ENCODE measurements at places on chromosomes 3 and 15. TPM values are rescaled to one million over a fixed set of nuclear protein-coding genes. Genes with fewer than 3 reads are reported as not detected.

Gene HGD
- total RNA-seq = 0.89 TPM

Gene CNTN6
- 5.6 TPM for total RNA-seq

Gene RNF13
- total RNA-seq = 96.4 TPM

Gene HTR3E
- total RNA-seq = not detected

Gene WDR93
- total RNA-seq = 1.7 TPM

DNA sequence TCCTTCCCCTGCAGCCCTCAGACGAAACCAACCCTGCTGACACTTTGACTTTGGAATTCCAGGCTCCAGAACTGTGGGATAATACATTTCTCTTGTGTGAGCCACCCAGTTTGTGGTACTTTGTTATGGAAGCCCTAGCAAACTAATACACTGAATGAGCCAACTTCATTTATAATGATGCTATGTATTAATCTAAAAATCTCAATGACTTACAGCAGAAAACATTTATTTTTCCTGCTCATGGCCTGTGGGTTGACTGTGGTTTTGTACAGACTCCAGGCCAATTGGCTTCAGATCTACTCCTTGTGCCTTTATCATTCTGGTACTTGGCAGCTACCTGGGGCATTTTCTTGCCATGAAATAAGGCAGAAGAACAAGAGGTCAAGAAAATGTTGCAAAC is 152.4 kb downstream of the EBLN2 start:
- no peak for DNase-seq

DNA sequence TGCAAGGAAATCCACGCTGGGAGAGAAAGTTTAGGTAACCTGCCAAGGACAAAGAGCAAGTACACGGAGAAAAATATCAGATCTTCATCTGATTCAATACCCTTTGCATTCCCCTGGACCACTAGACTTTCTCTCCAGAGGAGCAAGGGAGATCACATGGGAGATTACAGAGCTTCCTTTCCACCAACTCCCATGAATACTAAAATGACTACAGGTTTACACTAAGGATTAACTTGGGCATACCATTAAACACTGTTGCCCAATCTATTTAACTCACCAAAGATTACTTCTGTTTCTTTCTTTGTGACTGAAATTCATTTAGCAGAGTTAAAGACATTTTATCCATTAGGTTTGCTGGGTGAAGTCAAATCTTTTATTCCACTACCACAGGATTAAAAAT is 71.2 kb downstream of the RYK start:
- DNase-seq = no peak

DNA sequence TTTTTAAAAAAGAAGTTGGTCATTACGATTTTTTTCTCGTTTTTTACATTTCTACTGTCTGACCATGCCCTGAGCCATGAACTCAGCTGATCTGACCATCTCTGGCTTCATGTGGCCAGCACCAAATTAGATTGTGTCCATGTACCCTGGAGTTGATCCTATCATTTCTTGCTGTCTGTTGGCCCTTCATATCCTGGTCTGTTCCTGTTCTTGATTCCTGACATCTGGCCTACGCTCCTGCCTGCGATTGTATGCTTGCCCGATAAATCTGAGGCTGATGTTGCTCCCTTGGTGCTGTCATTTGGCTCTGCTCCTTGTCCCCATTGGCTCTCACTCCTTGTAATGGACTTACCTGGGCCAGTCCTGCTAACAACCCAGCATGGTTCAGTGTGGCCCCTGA is 89.8 kb upstream of the IGSF10 start:
- no peak for DNase-seq

DNA sequence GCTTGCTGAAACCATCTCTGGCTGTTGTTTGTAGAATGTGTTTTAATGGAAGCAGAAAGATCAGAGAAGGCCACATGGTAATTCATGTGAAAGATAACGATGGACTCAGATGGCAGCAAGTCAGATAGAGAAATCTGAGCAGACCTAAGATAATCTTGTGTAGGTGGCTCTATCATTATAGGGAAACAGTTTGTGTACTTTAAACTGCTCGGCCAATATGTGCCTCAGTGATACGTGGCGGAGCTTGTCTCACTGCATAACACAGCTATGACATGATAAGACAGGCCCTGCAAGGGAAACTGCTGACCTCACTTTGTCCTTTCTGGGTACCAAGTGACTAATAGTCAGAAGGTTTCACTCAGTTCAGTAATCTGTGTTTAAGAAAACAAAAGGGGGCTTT is 51.0 kb downstream of the MME start:
- DNase-seq = no peak

DNA sequence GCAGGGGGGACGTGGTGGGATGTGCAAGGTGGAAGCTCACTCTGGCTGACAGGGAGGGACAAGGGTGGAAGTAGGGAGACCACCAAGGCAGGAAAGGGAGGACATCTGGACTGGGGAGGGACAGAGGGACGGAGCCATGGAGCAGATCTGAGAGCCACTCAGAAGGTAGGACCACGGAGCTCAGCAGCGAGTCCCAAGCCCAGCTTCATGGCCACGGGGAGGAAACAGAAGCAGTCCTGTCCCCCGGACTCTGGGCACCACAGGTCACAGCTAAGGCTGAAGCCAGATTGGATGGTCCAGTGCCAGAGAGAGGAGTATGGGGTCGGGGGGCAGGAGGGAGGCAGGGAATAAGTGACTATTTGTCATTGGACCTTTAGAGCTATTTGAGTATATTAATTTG is 220.1 kb downstream of the TBC1D2B start:
- no peak for DNase-seq

DNA sequence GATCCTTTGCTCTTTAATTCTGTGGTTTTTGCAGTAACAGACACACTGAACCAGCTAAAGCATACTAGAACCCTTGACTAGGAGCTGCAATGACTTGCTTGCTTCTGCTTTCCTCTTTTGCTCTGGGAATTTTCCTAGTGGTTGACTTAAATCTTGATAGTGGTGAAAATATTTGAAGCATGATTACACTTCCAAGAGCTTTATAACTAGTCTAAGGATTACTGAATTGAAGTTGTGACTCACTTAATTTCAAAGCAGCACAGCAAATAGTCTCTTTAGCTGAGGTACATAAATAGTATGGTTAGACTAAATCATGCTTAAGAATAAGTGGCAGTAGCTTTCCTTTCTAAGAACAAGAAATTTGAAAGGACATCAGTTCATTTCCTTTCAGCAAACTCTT is 513.5 kb upstream of the GBE1 start:
- no peak for DNase-seq

DNA sequence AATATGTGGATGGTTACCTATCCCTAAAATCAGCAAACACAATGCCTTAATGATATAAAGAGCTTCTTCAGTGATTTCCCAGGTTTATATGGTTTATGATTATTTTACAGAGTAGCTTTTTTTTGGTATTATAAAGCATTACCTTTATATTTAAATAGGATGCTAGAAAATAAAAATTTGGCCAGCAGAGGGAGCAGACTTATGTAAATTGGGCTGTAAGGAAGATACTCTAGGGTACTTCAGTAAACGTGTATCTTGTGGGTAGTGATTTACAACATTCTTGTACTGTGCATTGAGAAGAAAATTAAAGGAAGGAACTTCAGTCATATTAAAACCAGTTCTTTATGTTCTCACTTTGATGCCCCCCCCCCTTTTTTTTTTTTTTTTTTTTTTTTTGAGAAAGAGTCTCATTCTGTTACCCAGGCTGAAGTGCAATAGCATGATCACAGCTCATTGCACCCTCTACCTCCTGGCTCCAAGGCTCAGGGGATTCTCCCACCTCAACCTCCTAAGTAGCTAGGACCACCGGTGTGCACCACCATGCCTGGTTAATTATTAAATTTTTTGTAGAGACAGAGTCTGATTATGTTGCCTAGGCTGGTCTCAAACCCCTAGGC is 167.9 kb downstream of the BBX start:
- DNase-seq = no peak

DNA sequence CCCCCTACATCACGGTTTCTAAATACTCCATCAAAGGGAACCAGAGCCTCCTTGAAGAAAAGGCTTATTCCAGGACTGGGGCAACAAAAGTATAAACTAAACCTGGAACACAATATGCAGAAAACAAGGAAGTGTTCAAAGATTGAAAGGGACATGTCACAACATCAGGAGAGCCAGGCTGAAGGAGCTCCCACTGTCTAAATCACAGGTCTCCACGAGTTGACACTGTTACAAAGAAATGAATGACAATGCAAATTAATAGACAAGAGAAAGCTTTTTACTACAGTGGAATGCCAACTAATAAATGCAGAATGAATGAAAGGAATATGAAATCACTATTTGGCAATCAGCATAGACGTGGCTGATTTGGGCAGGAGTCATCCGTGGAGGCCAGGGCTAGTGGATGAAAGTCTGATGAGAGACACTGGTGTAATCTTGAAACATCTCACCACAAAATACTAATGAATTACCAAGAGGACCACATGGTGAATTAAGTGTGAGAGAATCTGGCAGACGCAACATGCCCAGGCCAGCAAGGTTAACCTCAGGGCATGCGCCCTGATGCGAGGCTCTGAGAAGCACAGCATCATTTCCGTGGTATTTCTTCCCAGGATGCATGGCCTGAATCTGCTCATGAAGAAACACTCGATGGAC is 123.8 kb upstream of the TJP1 start:
- no peak for DNase-seq

DNA sequence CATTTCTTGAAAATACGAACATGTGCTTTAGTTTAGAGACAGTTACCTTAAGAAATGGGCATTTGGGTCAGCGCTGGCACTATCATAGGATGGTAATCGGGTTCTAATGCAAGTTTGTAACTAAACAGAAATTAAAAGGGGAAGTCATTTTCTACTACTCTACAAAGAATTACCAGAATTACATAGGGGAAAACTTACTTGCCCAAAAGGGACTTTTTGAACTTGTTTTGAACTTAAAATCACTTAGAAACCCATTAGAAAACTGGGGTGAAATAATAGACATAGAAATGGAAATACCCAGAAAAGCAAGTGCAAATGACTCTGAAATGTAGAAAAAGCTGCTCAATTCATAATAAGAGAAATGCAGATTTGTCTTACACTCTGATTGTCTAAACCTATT is 44.9 kb downstream of the SPATA16 start:
- no peak for DNase-seq

DNA sequence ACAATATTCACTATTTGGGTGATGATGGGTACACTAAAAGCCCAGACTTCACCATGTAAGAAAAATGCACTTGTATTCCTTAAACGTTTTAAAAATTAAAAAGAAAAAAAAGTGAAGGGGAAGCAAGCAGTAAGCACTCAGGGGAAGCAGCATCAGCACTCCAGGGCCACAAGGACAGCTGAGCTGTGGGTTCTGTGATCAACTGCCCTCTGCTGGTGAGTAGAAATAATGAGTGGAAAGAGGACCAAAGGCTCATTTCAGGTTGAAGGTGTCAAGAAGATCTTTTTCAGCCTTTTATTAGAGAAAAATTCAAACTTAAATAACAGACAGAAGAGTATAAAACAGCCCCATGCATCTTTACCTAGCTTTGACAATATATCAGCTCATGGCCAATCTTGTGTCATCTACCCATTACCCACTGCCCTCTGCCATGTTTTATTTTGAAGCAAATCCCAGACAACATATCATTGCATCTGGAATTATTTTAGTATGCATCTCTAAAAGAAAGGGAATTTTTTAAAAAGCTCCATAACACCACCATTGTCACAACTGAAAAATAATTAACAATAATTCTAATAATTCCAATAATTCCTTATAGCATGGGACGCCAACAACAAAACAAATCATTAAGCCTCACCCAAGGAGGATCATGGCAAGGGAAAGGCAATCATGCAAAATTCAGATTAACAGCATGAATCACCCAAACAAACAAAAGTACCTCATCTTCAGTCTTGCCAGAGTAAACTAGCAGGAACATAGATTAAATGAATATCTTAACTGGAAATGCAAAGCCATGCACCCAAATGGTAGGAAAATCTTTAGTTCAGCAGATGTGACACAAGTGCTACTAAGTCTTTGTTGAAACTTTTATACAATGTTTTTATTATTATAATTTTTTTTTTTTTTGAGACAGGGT is 42.5 kb downstream of the TAMM41 start:
- DNase-seq = no peak

DNA sequence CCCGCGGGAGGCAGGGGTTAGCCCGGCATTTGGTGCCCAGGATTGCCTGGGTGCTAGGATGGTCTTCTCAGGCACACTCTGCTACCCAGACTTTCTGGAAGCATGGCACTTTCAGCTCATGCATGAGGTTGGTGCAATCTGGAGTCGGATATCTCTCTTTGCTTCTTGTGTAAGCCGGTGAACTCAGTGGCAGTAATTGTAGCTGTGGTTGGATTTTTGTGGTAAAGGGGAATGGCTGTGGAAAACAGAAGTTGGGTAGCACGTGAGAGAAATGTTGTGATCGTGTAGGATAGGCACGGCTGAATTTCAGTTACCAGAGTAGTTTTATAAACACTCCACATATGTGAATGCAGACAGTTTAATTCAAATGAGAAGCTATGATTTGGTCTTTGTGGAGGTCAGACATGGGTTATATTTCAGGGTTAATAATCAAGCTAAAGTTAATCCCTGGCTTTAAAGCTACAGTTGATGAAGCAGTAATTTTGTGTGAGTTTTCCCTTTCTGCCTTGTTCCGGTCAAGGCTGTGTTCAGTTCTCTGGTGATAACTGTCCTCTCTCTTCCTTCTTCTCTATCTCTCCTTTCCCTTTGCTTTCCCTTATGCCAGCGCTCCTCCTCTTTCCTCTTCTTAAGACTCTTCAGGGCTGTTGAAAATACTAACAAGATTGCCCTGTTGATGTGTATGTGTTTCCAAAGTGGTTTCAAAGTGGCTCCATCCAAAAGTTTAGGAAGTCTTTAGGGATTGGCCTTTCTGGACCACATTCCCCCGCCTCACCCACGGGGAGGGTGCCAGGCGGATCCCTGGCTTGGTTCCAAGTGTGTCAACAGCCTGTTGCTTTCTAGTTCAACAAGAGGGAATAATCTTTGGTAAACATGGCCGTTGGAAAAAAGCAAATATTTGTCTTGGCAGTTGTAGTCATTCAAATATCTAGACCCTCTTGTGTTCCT is 404.6 kb upstream of the C2CD4B start:
- peak; percentile 58 for DNase-seq

GRCh38 chr3:72397586-72397985 is 450.7 kb downstream of the SHQ1 start:
- no peak for DNase-seq

DNA sequence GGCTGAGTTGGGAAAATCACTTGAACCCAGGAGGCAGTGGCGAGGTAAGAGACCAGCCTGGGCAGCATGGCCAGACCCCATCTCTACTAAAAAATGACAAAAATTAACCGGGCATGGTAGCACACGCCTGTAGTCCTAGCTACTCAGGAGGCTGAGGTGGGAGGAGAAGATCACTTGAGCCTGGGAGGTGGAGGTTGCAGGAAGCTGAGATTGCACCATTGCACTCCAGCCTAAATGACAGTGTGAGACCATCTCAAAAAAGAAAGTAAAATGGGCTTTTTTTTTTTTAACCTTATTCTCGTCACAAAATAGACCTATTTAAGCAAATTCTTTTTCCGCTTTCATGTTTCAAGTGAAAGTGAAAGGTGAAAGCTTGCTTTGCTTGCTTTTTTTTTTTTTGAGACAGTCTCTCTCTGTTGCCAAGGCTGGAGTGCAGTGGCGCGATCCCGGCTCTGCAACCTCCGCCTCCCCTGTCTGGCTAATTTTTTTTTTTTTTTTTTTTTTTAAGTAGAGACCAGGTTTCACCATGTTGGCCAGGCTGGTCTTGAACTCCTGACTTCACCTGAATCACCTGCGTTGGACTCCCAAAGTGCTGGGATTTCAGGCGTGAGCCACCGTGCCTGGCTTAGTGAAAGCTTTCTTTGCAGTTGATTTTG is 3.6 kb downstream of the PDIA3 start:
- peak; percentile 28 for DNase-seq
